DMS 273 treated with DMSO at 0.1 percent for 48 hours (cell line): ENCODE measurements at places on chromosomes 1 and 21.

DNA sequence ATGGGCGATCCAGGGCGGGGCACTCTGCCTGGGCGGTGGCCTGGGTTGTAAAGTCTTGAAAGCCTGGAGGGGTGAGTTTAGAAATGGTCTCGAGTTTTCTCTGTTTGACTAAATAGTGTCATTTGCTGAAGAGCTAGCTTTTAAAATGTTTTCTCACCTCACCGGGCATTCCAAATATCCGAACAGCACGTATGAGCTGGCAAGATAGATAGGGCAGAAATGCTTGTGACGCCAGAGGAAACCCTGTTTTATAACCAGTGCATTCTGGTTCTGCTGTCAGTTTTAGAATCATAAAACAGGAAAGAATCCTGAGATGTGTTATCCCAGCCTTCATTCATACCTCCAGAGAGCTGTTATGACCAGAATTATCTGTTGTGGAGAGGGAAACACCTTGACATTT is 725 bp downstream of the RTCA start:
- no peak for DNase-seq

DNA sequence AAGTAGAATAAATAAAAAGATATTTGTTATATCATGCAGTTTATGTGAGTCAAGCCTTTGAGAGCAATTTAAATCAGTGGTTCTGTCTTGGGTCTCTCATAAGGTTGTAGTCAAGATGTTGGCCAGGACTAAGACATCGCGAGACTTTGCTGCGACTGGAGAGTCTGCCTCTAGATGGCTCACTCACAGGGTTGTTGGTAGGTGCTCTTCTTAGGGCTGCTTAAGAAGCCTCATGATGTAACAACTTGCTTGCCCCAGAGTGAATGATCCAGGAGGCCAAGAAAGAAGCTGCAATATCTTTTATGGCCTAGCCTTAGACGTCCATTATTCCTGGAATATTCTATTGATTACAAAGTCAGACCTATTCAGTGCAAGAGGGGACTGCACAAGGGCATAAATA is 73.1 kb upstream of the CACHD1 start:
- DNase-seq: no peak

- peak; percentile 74 for DNase-seq
Measured at GRCh38 chr1:234698686-234699085, 88.7 kb upstream of the IRF2BP2 start.

- DNase-seq: no peak
Measured at GRCh38 chr1:6691507-6691906, 10.1 kb downstream of the DNAJC11 start.

GRCh38 chr1:240496941-240497340 is 115.0 kb downstream of the GREM2 start:
- DNase-seq: no peak

DNA sequence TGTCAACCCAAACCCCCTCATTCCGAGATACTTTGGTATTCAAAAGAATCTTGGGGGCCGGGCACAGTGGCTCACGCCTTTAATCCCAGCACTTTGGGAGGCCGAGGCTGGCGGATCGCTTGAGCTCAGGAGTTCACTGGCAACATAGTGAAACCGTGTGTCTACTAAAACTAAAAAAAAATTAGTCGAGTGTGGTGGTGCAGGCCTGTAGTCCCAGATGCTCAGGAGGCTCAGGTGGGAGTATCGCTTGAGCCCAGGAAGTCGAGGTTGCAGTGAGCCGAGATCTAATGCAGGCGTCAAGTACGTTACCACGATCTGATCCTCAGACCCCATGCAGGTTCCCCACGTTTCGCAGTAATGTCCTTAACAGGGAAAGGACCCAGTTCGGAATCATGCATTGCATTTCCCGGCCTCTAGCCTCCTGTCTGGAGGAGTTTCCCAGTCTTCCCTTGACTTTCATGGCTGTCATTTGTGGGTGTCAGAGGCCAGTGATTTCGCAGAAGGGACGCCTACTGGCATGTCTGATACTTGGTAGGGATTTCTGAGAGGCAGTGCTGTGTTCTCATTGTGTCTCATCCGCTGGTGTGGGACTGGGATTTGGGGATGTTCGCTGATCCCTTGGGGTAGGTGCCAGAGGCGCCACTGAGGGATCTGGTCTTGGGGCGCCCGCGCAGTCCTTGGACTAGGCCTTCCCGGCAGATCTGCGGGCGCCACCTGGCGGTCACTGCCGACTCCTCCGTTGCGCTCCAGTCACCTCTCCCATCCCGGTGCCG is 39.3 kb upstream of the HMGN1 start:
- DNase-seq: peak; percentile 47

- DNase-seq: no peak
Measured at GRCh38 chr1:24275510-24275909, 43.6 kb upstream of the GRHL3 start.

GRCh38 chr1:199163670-199164069 is 524.8 kb downstream of the PTPRC start:
- DNase-seq: no peak

DNA sequence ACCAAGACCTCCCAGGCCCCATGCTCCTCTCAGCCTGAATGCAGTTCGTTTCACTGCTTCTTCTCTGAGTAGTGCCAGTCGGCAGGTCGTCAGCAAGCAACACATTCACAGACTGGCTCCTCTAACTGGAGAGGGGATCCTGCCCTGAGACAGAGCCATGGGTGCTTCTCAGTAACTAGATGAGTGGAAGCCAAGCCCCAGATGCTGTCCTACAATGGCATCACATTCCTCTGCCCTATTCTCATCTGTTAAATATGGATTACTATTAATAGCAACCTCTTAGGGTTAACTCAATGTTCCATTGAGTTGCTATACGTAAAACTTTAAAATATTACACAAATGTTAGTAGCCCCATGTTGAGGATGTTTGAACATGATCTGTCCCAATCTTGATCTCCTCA is 84.2 kb upstream of the S1PR1 start:
- no peak for DNase-seq

DNA sequence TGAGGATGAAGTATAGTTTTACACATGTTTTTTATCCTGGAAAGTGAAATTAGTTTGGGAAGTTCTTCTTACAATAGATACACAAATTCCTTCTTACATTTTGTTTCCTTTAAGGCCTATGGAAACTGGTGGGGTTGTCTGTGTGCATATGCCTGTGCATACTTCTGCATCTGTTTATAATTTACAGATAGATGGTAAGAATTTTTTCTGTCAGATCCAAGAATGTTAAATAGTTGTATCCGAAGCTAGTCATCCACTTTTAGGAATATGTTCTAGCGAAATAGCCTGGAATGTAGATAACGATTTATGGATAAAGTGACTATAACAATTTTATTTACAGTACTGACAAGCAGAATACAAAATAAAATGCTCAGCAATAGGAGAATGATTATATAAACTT is 194.1 kb downstream of the ROR1 start:
- no peak for DNase-seq

DNA sequence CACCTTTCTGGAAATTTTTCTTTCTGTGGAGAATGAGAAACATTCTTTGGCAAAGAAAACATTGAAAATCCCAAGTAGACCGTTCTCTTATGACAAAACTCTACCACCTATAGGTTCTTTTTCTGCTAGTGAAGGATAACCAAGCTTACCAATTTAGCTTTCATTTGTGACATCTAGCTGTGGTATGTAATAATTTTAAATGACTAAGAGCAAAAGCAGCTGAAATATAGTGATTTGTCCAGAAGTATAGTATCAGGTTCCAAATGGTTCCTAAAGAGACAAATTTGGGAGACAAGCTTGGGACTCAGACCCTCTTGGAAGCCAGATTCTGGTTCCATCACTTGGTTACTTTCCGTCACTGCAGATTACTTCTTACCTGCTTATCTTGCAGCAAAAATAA is 24.4 kb downstream of the FUBP1 start:
- no peak for DNase-seq

- DNase-seq: no peak
Measured at GRCh38 chr1:19903621-19904020, 19.8 kb downstream of the PLA2G2E start.

GRCh38 chr1:181148636-181149035 is 60.1 kb downstream of the IER5 start:
- no peak for DNase-seq

DNA sequence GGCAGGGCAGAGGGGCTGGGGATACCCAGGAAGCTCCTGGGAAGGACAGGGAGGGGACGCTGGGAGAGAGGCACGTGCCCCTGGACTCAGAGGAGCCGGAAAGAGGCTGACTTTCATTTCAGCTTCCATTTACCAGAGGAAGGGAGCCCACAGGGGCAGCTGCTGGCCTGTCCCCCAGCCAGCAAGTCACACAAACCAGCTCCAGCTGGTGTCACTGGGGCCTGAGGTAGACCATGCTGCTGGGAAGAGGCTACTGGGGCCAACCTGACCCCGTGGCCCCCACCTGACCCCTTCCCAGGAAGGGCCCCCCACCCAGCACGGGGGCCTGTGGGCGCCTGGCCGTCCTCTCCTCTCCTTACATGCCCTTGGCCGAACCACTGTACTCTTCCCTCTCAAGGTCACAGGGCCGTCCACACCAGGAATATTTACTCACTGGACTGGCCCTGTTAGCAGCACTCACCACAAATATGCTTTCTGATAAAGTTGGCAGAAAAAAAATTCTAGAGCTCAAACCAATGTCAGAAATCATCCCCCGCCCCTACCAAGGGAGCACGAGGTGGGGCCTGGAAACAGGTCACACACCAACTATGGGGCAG is 110.5 kb downstream of the CASZ1 start:
- no peak for DNase-seq

DNA sequence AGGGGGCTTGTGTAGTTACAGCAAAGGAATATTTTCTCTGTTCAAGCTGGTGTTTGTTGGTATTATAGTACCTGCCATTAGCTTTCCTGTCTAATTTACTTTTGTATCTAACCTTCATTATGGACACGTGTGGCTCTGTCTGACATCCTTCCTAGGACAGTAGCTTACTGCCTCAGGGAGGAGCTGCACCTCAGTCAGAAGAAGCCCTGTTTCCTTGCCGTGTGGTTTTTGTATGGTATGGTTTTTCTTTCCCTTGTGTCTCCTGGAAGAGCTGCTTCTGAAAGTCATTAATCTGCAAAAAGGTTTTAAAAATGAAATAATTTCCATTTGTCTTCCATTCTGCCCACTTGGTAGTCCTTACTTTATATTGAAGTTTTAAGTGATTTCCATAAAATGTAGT is 17.4 kb upstream of the CRB1 start:
- no peak for DNase-seq

- no peak for DNase-seq
Measured at GRCh38 chr1:23567996-23568607, 8.8 kb upstream of the ID3 start.

- DNase-seq: no peak
Measured at GRCh38 chr1:20266642-20267041, 24.0 kb upstream of the VWA5B1 start.

DNA sequence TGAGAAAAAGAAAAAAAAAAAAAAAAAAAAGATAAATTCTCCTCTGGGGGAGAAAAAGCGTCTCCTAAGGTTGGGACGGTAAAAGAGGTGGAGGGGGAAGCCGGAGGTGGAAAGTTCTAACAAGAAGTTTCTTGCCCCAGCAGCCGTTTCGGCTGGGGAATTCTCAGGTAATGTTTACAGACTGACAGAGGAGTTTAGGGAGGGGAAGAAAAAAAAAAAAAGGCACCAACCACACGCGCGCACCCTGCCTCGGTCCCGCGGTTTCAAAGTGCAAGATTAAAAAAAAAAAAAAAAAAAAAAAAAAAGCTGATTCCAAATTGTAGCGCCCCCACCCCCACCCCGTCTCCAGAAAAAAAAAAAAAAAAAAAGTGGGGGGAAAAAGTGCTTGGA is 504 bp downstream of the DHRS3 start:
- DNase-seq: no peak

DNA sequence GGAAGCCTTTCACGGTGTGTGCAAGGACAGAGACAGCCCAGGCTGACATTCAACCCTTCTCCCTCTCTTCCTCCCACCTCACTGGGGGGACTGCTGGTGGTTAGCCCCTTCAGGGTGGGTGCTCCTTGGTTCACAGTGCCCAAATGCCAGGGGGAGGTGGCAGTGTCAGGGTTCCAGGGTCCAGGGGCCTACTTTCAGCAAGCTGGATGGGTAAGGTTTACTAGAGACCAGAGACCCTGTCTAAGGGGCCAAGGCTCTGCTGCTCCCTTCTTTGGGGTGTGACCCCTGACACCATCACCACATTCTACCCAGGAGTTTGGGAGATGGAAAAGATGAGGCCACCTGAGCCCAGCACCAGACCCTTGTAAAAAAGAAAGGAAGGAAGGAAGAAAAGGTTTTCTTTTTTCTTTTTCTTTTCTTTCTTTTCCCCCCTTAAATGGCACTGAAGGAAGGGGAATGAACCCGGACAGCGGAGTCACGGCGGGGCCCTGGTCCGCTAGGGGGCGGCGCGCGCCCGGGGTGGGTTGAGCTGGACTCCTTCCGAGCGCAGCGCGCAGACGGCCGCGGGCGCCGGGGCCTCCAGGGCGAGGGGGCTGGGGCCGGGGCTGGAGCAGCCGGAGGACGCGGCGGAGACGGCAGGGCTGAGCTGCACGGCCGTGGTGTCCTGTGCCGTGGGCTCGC is 18.8 kb downstream of the KNCN start:
- no peak for DNase-seq

DNA sequence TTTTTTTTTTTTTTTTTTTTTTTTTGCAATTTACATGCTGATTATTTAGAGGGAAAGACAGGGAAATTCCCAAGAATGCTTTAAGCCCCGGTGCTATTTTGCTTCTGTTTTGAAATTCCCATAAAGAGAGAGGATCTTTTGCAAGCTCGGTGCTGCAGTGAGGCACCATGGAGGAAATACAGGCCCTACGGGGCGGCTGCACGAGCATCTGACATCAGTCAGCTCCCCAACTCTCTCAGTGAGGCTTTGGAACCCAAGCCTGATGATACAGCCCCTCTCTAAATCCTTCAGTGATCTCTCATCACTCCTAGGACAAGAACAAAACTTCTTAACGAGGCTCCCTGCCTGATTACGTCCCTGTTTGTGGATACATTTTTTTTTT is 791 bp upstream of the CHI3L1 start:
- no peak for DNase-seq

DNA sequence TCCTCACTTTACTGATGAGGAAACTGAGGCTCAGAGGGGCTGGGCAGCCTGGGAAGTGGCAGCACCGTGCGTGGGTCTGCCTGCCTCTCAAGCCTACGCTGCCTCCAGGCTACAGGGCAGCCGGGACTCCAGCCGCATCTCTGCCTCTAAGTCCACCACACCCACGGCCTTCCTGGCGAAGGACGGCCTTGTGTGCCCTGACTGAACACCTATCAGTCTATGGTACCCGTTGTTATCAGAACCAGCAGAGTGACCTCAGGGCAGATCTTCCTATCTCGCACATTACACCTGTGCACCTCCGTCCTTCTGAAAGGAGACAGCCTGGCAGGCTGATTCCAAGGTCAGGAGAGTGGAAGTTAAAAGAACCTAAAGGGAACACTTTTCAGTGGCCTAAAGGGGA is 35.7 kb upstream of the SLC30A1 start:
- no peak for DNase-seq

DNA sequence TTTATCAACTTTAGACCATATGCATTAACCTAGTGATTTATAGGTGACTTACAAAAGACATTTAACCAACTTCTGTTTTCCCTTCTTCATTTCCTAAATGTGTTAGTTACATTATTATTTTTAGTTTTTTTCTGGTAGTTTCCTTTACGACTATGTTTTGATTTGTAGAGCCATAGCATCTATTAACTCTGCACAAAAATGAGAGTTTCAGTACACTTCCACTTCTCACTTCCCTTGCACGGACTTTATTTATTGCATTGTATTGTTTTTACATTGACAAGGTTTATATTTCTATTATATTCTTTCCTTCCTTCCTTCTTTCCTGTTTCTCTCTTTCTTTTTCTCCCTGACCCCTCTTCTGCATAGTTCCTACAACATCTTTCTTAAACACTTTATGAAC is 14.7 kb downstream of the PKN2 start:
- no peak for DNase-seq
